ENCODE measurements at places on chromosomes 6 and 20.

DNA sequence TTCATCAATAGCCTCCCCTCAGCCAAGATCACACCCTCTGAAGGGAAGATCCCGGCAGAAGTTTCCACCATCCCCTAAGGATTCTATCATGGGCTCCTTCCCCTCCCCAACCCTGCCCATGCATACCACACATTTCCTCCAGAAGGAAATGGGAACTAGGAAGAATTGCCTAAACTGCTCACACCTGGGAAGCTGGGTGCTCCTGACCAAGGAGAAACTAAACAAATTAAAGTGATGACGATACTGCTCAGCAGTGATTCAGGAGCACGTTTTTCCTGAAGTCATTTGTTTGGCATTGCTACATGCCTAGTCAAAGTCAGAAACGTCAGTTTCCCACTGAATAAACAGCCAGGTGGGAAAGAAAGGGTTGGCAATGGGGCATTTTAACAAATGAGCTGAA lies 136.1 kb upstream of the CDYL start:
- no peak for DNase-seq

DNA sequence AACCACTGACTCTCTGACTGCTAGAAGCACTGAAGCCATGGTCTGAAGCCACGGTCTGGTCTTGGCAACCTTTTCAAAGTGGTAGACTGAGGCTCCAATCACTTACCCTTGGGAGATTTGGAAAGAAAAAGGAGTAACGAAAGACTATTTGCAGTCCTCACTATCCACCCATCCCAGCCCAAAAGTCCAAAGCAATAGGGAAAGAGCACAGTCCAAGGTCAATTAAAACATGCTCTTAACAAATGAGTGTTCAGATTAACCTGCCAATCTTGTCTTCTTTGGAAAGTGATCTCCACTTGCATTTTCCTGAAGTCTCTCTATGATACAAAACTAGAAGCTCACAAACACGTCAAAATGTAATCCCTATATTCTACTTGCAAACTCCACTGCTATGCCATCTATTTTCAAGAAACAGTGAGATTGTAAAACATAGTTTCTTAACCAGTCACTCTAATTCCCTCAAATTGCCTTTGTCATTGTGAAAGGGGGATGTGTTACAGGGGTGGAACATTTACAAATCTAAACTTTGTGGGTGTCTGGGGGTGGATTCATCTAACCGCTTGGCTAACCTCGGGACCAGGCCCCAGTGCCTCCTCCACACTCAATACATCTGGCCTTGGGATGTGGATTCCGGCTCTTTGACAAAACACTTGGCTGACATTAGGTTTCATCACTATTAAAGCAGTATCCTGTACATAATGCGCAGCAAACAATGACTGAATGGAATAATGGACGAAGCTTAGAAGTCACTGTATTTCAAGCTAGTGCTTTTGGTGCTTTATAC lies 56.4 kb downstream of the B4GALT5 start:
- no peak for DNase-seq

DNA sequence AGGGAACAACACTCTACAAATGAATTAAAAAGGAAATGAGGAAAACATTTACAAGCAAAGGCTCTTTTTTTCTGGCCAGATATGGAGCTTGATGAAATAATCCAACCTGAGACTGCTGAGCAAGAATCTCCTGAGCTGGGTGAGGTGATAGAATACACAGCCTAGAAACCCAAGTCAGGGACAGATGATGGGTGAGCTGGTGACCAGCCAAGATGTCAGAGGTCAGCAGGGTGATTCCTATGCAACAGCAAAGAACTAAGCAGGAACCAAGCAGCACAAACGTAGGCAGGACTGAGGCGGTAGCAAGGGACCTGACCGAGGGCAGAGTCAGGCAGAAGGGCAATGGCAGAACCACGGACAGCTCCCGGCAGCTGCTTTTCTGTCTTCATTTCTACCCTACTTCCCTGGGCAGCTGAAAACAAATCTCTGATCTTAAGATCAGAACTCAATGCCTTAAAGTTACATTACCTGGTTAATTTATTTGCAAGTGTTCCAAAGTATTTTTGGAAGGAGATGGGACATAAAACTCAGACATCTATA lies 75.1 kb downstream of the CDC40 start:
- no peak for DNase-seq

DNA sequence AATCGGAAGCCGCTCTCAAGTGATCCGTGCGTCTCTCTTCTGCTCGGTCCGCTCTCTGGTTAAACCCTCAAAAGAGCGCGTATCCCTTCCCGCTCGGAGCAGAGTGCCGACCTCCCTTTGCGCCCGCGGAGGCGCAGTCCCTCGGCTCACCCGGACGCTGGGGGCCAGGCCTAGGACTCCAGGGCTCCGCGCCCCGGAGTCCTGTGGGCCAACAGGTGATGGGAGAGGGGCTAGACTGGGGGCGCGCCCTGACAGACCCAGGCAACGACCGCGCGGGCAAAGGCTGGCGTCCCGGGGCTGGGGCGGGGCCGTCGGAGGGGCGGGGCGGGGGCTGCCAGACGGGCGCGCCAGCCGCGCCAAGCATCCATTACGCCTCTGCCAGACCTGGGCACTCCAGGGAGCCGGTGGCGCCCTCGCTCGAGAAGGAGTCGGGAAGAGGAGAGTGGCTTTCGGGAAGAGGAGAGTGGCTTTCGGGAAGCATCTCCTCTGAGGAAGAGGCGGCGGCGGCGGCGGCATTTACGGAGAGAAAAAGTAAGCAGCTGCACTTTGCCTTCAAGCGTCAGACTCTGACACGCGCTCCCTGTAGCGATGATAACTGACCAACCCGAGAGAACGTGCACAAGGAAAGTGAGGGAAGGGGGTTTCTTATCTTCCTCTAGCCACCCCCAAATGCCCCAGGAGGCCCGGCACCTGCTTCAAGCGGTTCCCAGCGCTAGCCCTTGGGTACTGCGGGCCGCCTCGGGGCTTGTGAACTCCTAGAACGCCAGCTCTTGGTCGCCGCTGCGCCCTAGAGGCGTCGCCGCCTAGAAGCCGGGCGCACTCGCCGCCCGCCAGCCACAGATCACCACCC lies 2.6 kb downstream of the EPHA7 start:
- peak; percentile 37 for DNase-seq

DNA sequence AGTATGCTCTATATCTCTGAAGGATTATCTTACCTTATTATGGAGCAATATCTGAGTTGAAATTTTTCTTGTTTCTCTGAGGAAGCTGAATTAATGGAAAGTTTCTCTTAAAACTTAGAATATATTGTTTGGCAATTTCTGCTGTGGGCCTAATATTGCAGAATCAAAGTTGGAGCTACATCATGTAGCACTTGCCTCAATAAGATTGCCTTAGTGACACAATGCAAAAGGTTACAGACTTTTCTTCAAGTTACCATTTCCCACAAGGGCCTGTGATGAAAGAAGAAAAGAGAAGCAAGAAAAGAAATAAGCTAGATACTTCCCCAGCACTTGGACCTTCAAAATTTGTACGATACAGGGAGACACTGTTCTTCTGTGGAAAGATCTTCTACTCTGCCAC lies 151.2 kb downstream of the SOBP start:
- no peak for DNase-seq

DNA sequence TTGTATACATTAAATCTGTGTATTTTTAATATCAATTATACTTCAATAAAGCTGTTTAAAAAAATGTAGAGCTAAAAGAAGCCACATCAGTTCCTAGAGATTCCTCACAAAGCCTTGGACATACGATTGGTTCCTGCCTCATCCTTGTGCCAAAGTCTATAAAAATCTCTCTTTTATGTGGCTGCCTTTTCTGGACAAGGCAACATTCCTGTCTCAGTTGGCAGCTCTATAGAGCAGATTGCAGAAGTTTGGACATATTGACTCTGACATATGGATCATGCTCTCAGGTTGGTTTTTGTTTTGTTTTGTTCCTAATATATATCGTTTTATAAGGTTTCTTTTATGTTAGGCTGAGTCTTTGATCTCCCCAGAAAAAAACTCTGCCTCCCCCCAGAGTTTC lies 148.9 kb downstream of the MAFB start:
- DNase-seq, result no peak

- no peak for DNase-seq
These were observed 36.6 kb upstream of the ADTRP start for GRCh38 chr6:11815231-11815630.

- no peak for DNase-seq
These were observed 87.0 kb downstream of the CD164 start for GRCh38 chr6:109295109-109295773.

- DNase-seq, result no peak
These were observed 62.8 kb upstream of the GTSF1L start for GRCh38 chr20:43789593-43789992.

GRCh38 chr20:45223136-45223535 lies 2.0 kb downstream of the SEMG2 start:
- DNase-seq, result no peak

- DNase-seq, result no peak
These were observed 52.9 kb downstream of the ABRACL start for GRCh38 chr6:139081471-139081870.

DNA sequence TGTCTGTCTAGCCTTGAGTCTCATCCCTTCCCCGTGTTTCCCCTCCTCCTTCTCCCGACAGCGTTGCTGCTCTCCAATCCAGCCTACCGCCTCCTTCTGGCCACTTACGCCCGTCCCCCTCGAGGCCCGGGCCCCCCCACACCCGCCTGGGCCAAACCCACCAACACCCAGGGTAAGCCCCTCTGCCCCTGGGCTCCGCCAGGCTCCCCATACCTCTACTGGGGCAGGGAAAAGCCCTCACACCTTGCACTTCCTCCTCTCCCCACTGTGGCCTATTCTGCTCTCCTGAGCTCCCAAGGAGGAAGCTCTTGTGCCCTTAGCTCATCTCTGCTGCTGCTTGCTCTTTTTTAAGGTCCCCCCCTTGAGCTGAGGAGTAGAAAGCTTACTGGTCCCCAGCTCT lies 11.0 kb downstream of the DDR1 start:
- no peak for DNase-seq

DNA sequence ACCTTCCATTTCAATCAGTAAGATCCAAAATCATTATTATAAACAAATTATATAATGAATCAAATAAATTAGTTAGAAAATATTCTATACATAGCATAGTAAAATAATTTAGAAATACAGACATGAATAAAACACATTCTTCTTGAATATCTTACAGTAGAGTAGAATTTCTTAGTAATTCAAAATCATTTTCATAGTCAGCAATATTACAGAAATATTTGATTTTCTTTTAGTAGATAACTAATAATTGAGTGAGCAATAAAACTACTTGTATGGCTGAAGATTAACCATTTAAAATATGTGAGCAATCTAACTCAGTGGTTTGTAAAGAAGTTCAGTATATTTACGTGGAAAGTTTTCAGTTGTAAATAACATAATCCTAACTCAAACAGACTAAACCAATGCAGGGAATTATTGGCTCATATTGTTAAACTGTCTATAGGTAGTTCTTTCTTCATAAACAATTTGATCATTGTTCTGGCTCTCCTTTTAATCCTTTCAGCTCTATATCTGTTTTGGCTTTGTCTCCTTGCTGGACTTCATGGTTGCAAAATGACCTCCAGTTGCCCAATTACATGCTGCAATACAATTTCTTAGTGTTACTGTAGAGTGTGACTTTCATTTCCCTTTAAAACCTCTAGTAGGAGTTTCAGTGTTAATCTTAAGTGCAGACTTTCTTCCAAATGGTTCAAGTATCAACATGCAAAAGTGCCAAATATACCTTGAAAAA lies 307.5 kb downstream of the EYS start:
- no peak for DNase-seq

DNA sequence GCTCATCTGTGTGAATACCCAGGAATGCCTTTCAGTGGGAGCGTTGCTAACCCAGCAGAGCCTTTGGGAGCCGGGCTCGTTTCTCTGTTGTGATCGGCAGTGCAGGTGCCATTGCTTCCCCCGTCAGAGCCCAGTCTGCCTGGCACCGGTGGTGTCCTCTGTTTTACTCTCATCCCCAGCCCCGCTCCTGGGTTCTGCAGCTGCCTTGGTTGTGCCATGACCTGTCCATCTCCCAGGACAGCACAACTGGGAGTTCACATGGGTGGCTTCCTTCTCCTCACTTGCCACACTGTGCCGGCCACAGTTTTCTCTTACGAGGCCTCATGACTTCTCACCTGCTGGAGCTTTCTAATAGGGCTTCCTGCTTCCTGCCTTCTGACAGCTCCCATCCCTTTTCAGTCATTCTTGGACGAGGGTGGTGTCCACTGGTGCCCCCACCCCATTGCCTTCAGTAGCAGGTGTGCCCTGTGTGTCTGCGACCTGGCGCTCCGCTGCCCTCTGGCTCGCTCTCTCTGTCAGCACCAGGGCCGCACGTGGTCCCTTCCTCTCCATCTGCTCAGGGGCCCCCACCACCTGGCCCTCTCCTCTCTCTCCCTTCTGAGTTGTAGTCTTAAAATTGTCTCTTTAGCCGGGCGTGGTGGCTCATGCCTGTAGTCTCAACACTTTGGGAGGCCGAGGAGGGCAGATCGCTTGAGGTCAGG lies 110.9 kb downstream of the RPP40 start:
- no peak for DNase-seq

DNA sequence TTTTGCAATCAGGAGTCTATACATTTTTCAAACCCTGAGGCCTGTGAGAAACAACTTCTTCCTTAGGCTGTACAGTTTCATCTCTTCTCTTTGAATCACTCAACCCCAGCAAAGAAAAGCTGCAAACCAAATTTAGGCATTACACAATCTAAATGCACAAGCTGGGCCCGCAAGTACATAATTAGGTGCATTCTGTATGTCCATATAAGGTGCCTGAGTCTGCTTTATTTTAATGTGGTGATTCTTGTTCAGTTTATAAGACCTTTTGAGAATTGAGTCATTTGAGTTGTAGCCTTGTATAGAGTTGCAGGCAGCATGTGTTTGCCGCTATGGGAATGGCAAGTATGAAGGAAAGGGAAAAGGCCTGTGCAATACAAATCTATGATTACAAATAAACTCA lies 709.6 kb upstream of the MARCKS start:
- no peak for DNase-seq

DNA sequence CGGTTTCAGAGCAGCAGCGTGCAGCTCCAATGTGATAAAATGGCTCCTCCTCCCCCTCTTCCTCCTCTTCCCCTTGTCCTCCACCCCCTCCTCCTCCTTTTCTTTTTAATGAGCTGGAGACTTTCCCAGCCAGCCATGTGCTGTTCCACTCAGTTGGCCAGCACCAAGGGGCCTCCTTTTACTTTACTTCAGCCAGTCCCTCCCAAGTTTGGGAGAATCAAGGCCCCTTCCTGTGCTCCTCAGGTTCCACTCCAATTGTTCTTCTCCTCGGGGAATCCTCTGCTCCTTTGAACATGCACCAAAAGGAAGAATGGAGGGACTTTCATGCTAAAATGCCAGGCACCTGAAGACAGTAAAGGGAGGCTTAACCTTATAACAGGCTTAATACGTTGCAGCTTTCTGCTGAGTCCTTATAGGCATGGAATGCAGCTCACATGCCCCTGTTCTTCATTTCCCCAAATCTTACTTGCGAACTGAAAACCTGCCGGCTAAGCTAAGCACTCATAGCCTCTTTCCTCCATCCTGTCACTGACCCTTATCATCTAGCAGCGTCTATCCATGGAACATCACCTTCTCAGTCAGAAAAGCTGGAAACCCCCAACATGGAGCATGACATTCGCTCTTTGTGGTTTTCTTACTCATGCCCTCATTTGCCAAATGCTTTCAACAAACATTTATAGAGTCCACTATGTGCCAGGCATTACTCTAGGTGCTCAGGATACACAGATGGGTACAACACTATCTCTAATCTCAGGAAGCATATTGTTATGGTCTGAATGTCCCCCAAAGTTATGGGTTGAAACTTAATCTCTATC lies 170.6 kb downstream of the PHACTR1 start:
- no peak for DNase-seq

- no peak for DNase-seq
These were observed 505.8 kb upstream of the MARCKS start for GRCh38 chr6:113351173-113351834.

Data from NCI-H1092 (cell line).